ENCODE measurements at places on chromosomes 4 and X.

GRCh38 chr4:83107631-83108030 is 6.9 kb downstream of the PLAC8 start:
- DNase-seq = no peak
- peak overlapping the region; percentile 73 for H3K27ac ChIP-seq
- H3K27me3 ChIP-seq = no peaks in the 10 kb centered on the region
- peaks cover 15% of the 10 kb centered on the region for H3K36me3 ChIP-seq
- H3K4me3 ChIP-seq = peak overlapping the region; percentile 52

GRCh38 chr4:25233737-25234389 is at the start of gene PI4K2B:
Gene PI4K2B (plus strand): TSS chr4:25234033. CDS start chr4:25234164, 131 bp downstream.
- peak within 1 kb of the TSS; percentile 94 for H3K4me3 ChIP-seq
- DNase-seq = peak; percentile 93
- peaks cover 31% of the 10 kb centered on the region for H3K36me3 ChIP-seq
- no peaks in the 10 kb centered on the region for H3K27me3 ChIP-seq

GRCh38 chr4:84309191-84309590 is 189.9 kb downstream of the NKX6-1 start:
- no peaks in the 10 kb centered on the region for H3K27me3 ChIP-seq
- H3K27ac ChIP-seq = no peak overlapping the region
- H3K4me3 ChIP-seq = no peak overlapping the region

GRCh38 chr4:121655320-121656268 is 41.2 kb downstream of the ANXA5 start:
- H3K4me3 ChIP-seq = no peak overlapping the region
- peaks cover 6% of the 10 kb centered on the region for H3K36me3 ChIP-seq
- DNase-seq = no peak
- no peak overlapping the region for H3K27ac ChIP-seq

DNA sequence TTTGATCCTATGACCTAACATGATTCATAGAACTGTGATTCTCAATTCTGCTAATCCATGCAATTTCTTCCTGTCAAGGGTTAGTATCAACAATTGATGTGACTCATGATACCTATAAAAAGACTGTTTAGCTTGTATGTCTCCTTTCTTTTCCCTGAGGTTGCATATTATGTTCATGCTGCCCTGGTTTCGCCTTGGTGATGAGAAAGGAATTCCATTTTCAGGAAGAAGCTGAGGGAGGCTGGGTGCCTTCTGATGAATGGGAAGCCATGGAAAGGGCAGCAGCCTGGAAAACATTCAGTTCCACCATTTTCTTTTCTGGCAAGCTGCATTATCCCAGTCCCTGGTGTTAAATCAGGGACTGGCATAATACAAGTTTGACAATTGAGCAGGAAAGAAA is 976.5 kb downstream of the RPA4 start:
- no peaks in the 10 kb centered on the region for H3K4me1 ChIP-seq
- H3K36me3 ChIP-seq = no peaks in the 10 kb centered on the region
- DNase-seq = no peak
- no peak overlapping the region for H3K4me3 ChIP-seq
- H3K27me3 ChIP-seq = no peaks in the 10 kb centered on the region

- no peaks in the 10 kb centered on the region for H3K36me3 ChIP-seq
- H3K4me3 ChIP-seq = no peak overlapping the region
- H3K27me3 ChIP-seq = no peaks in the 10 kb centered on the region
- no peak for DNase-seq
- no peak overlapping the region for H3K27ac ChIP-seq
These were observed 81.7 kb downstream of the PCDH7 start for GRCh38 chr4:30801876-30802275.

DNA sequence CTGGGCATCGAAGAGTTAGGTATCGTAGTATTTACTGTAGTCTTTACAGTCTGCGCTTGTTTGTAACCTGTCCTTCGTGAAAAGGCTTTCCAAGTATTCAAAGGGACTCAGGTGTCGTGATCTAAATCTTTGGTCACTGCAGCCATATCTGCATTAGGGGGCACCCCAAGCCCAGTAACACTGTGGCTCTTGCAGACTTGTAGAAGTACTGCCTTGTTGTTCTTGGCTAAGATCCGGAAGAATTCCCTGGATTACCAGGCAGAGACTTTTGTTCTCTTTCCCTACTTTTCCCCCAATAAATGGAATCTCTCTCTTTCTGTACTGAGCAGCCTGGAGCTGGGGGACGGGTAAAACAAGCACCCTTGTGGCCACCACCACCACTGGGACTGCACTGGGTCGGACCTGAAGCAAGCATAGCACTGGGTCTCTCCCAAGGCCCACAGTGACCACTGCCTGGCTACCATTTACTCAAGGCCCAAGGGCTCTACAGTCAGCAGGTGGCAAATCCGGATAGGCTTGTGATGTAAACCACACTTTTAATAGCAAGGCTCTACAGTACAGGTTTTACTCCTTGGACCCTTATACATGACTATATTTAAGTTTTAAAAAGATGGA is 12.0 kb downstream of the CXorf58 start:
- H3K4me1 ChIP-seq = no peaks in the 10 kb centered on the region
- peaks cover 6% of the 10 kb centered on the region for H3K36me3 ChIP-seq
- no peak overlapping the region for H3K4me3 ChIP-seq
- DNase-seq = no peak

GRCh38 chr4:41982716-41983115 is 1.2 kb downstream of the DCAF4L1 start:
- H3K36me3 ChIP-seq = peaks cover 31% of the 10 kb centered on the region
- peaks cover 13% of the 10 kb centered on the region for H3K27me3 ChIP-seq
- peak overlapping the region; percentile 51 for H3K27ac ChIP-seq

DNA sequence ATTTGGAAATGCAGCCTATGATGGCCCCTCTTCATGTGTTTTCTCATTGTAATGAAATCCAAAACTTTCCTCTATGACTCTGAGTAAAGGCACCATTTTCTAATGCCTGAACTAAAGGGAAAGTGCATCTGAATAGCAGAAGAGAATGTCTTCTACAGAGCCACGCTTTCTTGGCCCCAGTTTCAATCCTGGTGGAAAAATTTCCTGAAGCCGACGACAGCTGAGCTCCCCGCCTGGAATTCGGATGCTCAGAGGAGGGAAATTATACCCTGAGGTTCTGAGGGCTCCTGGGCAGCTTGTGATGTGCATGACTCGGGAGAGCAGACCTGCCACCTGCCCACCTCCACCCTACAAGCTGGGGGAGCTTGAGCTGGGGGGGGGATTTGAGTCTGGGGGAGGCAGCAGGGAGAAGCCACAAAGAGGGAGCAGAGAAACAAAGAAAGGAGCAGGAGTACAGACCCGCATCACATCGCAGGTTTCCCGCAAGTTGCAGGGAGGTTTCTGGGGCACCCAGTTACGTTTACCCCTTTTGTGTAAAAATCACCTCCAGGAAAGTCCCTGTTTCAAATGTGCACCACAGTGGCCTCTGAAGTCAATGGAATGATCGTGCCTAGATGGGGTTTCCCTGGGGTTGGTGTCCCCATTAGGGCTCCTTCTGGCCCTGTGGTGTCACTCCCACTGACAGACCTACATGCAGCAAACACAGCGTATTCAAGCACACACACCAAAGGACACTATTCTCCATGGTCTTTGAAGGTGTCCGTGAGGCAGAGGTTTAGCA is 145.6 kb upstream of the RBPJ start:
- H3K36me3 ChIP-seq = no peaks in the 10 kb centered on the region
- H3K4me1 ChIP-seq = peaks cover 7% of the 10 kb centered on the region
- H3K4me3 ChIP-seq = no peak overlapping the region

GRCh38 chr4:121698236-121698671 is 1.5 kb upstream of the ANXA5 start:
- H3K4me1 ChIP-seq = peaks cover 19% of the 10 kb centered on the region
- DNase-seq = no peak
- H3K27me3 ChIP-seq = peaks cover 27% of the 10 kb centered on the region
- no peak overlapping the region for H3K4me3 ChIP-seq
- H3K36me3 ChIP-seq = no peaks in the 10 kb centered on the region

GRCh38 chrX:100871594-100872560 is 2.3 kb downstream of the NOX1 start:
- no peak overlapping the region for H3K27ac ChIP-seq
- no peak overlapping the region for H3K4me3 ChIP-seq
- no peaks in the 10 kb centered on the region for H3K36me3 ChIP-seq
- peaks cover 11% of the 10 kb centered on the region for H3K27me3 ChIP-seq
- no peak for DNase-seq
- H3K4me1 ChIP-seq = peaks cover 5% of the 10 kb centered on the region

- no peak overlapping the region for H3K27ac ChIP-seq
- H3K27me3 ChIP-seq = no peaks in the 10 kb centered on the region
- peak; percentile 7 for DNase-seq
- H3K4me1 ChIP-seq = peaks cover 25% of the 10 kb centered on the region
- no peaks in the 10 kb centered on the region for H3K36me3 ChIP-seq
These were observed 70.7 kb upstream of the PPP3CA start for GRCh38 chr4:101418055-101418454.

- DNase-seq = no peak
- no peaks in the 10 kb centered on the region for H3K36me3 ChIP-seq
- H3K4me1 ChIP-seq = no peaks in the 10 kb centered on the region
These were observed 151.7 kb upstream of the HHIP start for GRCh38 chr4:144494280-144494679.

DNA sequence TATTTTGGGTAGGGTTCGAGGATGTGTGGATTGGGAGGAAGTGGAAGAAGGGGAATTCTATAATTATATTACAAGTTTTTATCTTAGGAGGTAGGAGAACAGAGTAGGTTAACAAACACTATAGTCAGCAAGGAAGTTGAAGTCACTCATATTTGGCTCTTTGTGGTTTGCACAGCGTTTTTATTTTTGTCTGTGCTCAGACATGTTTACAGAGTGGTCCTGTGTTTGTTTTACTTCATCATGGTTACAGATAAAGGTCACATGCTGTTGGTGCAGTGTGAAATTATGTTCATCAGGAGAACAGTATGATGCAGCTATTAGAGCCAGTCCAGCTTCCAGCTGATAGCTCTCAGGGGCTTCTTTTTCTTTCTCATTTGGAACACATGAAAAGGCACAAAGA is 299.9 kb upstream of the SFRP2 start:
- DNase-seq = no peak
- H3K4me3 ChIP-seq = no peak overlapping the region
- no peaks in the 10 kb centered on the region for H3K36me3 ChIP-seq
- no peaks in the 10 kb centered on the region for H3K4me1 ChIP-seq
- H3K27ac ChIP-seq = no peak overlapping the region
- H3K27me3 ChIP-seq = no peaks in the 10 kb centered on the region

GRCh38 chr4:2080429-2081300 is 21.5 kb downstream of the NAT8L start:
- no peak overlapping the region for H3K27ac ChIP-seq
- H3K4me1 ChIP-seq = no peaks in the 10 kb centered on the region
- peaks cover 27% of the 10 kb centered on the region for H3K27me3 ChIP-seq

- no peak for DNase-seq
- no peak overlapping the region for H3K27ac ChIP-seq
- peaks cover 10% of the 10 kb centered on the region for H3K27me3 ChIP-seq
- H3K4me1 ChIP-seq = peaks cover 16% of the 10 kb centered on the region
- no peaks in the 10 kb centered on the region for H3K36me3 ChIP-seq
- no peak overlapping the region for H3K4me3 ChIP-seq
These were observed 5.3 kb upstream of the FHIP1A start for GRCh38 chr4:151403656-151404055.

DNA sequence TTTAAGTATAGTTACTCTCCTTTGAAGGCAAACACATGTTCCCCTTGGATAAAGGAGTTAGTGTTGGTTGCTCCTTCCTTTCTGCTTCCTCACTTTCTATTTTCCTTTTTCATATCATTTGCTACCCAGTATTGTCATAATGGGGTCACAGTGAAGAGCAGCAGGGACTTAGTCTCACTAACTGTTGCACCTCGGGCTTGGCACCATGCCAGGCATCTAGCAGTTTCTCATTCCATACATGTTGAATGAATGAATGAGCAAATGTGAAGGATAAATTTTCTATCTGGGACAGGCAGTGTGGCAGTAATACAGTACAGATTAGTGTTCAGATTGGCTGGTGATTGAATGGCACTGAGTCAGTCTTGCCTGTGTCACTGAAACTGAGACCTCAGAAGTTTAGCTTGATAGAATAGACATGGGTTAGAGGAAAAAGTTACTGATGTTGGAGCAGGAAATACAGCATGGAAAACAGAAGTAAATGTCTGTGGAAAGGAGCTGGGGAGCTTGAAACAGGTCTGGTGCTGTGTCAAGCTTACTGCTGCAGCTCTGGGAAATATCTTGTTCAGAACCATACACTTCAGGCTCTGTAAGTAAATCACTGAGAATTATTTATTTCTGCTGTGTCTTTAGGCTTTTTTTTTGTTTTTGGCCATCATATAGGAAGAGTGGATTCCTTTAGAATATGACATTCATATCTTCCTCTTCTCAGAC is 55.8 kb upstream of the PITX2 start:
- H3K36me3 ChIP-seq = no peaks in the 10 kb centered on the region
- no peak for DNase-seq
- H3K4me1 ChIP-seq = no peaks in the 10 kb centered on the region
- no peak overlapping the region for H3K27ac ChIP-seq

GRCh38 chrX:68941385-68941952 is 112.6 kb downstream of the EFNB1 start:
- H3K4me3 ChIP-seq = no peak overlapping the region
- H3K4me1 ChIP-seq = no peaks in the 10 kb centered on the region
- no peak for DNase-seq
- peaks cover 10% of the 10 kb centered on the region for H3K27me3 ChIP-seq
- H3K27ac ChIP-seq = no peak overlapping the region
- no peaks in the 10 kb centered on the region for H3K36me3 ChIP-seq

- H3K4me3 ChIP-seq = no peak overlapping the region
- no peak overlapping the region for H3K27ac ChIP-seq
- no peak for DNase-seq
- peaks cover 14% of the 10 kb centered on the region for H3K27me3 ChIP-seq
- no peaks in the 10 kb centered on the region for H3K36me3 ChIP-seq
These were observed 68.4 kb upstream of the SCML1 start for GRCh38 chrX:17668929-17669328.

DNA sequence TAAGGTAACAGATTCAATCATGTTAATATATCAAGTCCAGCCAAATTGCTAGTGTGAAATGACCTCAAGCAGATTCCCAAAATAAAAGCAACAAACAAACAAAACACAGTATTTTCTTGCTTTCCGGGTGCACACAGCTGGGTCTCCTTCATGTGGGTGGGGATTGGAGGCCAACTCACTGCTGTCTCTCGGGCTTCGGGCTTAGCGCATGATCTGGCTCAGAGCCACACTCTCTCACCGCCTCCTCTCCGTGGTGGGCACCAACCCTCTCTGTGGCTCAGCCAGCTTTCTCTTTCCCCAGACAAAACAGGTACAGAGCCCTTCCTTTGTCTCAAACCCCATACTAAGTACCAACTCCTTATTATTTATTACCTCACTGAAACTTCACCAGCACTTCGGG is 2.9 kb upstream of the REELD1 start:
- H3K4me1 ChIP-seq = no peaks in the 10 kb centered on the region
- no peaks in the 10 kb centered on the region for H3K27me3 ChIP-seq
- no peak for DNase-seq
- H3K36me3 ChIP-seq = no peaks in the 10 kb centered on the region
- no peak overlapping the region for H3K4me3 ChIP-seq

DNA sequence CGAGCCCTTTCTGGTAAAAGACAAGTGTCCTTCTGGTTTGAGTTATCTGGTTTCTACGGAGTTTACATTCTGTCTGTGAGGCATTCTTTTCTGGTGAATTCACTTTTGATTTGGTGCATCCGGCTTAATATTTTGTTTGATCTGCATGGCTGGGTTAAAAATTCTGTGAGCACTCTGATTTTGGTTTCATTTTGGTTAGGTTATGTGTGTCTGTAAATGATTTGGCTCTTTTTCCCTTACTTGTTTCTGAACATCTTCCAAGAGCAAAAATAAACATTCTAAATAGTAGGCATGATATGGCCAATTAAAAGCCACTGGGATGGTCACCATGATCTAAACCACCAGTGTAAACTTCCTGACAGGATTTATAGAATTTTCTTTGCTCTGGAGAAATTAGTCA is 85.7 kb upstream of the PTPN13 start:
- DNase-seq = no peak
- H3K4me3 ChIP-seq = no peak overlapping the region
- H3K4me1 ChIP-seq = no peaks in the 10 kb centered on the region
